ENCODE measurements at places on chromosomes 11 and 22. TPM values are rescaled to one million over a fixed set of nuclear protein-coding genes. Genes with fewer than 3 reads are reported as not detected.

Gene MRGPRE
- not detected for polyA plus RNA-seq

DNA sequence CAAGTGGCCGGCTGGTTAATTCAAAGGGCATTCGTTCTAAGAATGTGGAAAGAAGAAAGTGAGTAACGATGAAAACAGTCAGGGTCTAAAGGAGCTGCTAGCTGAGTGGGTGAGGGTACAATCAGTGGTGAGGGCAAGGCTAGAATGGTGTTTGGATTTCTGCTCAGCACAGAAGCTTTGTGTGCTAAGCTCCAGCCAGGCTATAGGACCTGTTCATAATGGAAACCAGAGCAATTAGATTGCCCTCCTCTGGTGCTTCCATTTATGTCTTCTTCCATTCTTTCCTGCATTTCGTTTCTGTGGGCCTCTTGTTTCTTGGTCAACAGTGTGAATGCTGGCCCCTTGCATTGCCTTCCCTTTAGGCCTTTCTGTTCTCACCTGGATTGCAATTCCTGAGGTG is 572.9 kb upstream of the CHORDC1 start:
- H3K4me3 ChIP-seq: no peak overlapping the region
- no peaks in the 10 kb centered on the region for H3K4me1 ChIP-seq
- no peaks in the 10 kb centered on the region for H3K36me3 ChIP-seq

Gene RBMXL2
- polyA plus RNA-seq: not detected

DNA sequence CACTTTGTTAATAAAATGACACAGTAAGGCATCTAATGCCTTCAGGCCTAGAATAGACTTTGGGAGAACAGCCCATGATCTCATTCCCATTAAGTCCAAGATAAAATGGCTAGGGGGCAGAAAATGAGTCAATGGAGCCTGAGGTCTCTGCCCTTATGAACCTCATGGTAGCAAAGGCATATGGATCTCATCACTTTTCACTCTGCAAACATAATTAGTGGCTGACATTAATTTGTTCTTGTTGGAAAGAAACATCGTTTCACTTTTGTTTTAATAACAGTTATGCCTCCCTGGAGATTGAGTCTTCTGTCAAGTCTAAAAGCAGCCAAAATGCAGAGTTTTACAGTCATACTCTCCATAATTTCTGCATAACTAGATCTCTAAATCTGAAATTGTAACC is 111.8 kb upstream of the API5 start:
- no peaks in the 10 kb centered on the region for H3K27me3 ChIP-seq
- DNase-seq: no peak
- no peak overlapping the region for H3K27ac ChIP-seq
- H3K4me3 ChIP-seq: no peak overlapping the region

Gene ZFP91
- polyA plus RNA-seq: 45.6 TPM

Gene NXPE1
- not detected for polyA plus RNA-seq

DNA sequence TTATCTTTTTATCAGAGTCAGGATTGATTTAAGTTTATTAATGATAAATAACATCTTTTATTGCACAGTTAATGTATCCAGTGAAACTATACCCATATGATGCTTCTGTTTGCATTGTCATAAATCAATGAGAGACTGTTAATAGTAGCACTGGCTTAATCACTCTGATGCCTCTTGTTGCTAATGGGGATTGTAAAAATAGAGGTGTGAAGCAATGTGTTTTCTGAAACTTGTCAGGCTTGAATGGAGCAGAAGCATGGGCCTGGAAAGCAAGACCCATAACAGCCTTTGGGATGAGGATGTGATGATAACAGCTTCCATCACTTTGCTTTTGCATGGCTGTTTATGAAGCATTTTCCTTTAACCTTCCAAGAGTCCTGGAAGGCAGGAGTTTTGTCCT is 319.7 kb downstream of the DDX10 start:
- H3K27me3 ChIP-seq: no peaks in the 10 kb centered on the region
- no peak overlapping the region for H3K27ac ChIP-seq
- DNase-seq: no peak
- no peak overlapping the region for H3K4me3 ChIP-seq

Gene DEFB131B
- polyA plus RNA-seq: not detected

DNA sequence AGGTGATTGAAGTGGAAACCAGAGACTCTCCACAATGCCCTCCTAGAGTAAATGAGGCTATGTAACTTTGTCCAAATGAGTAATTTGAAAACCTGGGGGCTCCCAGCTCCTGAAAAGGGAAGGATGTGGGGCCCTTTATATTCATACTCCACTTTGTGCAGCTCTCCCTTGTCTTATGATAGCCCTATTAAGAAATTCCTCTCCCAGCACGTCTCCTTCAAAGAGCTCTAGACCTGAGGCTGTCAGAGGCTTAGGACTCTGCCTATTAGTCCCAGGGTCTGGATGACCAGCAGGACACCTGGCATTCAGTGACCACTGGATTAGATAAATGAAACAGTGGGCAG is 2.1 kb downstream of the SLC43A1 start:
- peaks cover 23% of the 10 kb centered on the region for H3K27me3 ChIP-seq
- DNase-seq: no peak
- no peak overlapping the region for H3K27ac ChIP-seq

GRCh38 chr22:44371741-44372525 is 59.2 kb upstream of the SHISAL1 start:
- no peak overlapping the region for H3K4me3 ChIP-seq
- no peak for DNase-seq
- H3K27ac ChIP-seq: no peak overlapping the region
- H3K36me3 ChIP-seq: no peaks in the 10 kb centered on the region
- H3K27me3 ChIP-seq: peaks cover 9% of the 10 kb centered on the region

- DNase-seq: no peak
- H3K27me3 ChIP-seq: no peaks in the 10 kb centered on the region
- no peak overlapping the region for H3K4me3 ChIP-seq
- no peaks in the 10 kb centered on the region for H3K36me3 ChIP-seq
These were observed 6.2 kb downstream of the GRAP2 start for GRCh38 chr22:39907047-39907446.
